ENCODE measurements at places on chromosomes 7 and 10.

GRCh38 chr10:129322933-129323820 lies 143.9 kb upstream of the MGMT start:
- no peak for DNase-seq

DNA sequence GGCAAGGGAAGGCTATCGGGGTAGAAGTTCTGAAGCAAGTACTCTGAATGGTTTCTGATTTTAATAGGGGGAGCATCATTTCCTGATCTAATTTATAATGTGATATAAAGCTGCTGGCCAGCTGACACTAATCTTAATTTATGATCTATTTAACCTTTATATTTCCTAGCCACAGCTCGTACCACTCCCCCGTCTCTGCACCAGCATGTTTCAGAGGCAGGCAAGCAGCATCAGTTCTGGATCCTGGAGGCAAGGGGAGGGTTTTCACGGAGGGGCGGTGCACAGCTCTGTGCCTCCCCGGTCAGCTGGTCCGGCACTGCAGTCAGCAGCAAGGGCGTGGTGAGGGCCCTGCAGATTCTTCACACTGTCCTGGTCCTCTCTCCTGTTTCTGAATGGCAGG lies 30.0 kb downstream of the MGMT start:
- DNase-seq = no peak

DNA sequence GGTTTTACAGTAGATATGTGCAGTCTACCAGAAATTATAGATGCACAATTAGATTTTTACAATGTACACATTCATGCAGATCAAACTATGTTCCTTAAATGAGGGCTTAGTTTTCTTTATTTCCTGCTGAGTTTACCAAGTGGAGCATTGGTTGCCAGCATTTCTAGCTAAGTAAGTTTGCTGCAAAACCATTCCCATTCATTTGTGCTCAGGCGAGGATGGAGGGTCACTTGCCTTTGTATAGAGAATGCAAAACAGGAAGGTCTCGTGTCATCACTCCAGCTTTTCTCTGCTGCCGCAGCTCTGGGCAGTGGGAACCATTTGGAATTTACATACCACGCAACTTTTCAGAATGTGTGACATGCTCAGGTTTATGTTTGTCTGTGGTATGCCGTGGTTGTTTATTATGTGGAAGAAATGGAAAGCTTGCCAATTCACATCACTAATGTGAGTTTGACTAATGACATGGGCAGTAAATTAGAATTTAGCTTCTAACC lies 198.6 kb downstream of the TRIL start:
- no peak for DNase-seq

DNA sequence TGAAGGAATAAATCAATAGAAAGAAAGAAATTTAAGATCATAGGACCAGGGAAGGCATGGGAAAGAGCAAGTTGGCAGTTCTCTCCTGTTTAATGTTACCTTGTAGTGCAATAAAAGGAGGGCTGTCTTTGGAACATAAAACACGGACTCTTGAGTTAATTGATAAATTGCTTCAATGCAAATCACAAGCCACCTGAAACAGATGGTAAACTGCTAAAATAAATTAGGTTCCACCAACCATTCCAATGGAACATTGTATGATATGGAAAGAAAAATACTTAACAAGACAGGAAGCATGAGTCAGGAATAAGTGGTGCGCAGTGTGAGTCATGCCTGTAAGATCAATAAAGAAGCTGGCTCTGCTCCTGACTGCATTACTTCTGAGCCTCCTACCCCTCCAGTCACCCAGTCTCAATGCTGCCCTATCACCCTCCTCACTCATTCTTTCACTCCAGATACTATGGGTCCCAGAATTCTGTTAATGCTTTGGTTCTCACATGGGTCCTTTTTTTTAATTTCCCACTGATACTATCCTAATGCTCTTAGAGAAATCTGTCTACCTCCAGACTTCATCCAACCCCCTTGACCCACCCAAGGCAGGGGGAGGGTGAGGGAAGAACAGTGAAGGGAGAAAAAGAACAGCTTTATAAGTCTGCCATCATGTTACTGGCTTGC lies 78.9 kb downstream of the LRRC17 start:
- peak; percentile 74 for DNase-seq

GRCh38 chr7:149707448-149707886 lies 65.9 kb downstream of the ZNF467 start:
- DNase-seq = no peak

DNA sequence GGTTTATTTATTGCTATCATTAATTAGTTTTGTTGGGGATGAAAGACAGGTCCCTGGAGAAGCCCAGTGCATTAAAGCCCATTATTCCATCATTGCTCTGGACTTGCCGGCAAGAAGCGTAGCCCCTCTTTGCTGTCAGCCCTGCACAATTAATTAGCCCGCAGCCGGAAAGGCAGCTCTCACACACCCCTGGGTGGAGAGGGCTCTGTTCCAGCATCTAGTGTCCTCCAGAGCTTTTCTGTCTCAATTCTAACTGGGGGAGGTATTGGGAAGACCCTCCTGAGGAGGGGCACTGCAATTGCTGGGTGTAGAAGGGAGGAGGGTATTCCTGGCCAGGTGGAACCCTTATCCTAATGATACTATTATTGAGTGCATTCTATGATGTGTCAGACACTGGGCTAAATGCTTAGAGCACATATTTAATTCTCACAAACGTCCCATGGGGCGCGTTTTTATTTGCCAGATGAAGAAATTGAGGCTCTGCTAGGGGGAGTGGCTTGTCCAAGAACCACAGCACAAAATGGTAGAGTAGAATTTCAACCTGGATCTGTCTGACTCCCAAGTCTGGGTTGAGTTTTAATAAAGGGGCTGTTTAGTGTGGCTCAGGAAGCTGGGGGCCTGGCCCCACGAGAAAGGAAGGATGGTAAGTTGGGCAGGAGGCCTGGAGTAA lies 148.1 kb upstream of the PCBD1 start:
- no peak for DNase-seq

GRCh38 chr7:75905785-75906604 lies 9.0 kb upstream of the POR start:
- peak; percentile 28 for DNase-seq

DNA sequence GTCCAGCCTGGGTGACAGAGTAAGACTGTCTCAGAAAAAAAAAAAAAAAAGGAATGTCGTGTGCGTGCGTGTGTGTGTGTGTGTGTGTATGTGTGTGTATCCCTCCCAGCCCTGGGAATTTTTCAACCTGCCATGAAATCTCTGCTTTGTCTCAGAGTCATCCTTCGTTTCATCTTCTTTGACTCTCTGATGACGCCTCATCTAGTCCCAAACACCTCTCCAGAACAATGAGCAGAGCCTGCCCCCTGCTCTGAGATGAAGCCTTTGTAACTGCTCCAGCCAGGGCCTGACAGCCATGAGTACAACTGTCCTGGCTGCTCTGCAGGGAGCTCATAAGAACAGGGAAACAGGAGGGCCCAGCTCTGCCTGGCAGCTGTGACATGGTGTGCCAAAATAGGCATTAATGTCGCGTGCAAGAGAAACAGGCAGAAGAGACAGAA lies 149.5 kb downstream of the FAM107B start:
- DNase-seq = no peak

DNA sequence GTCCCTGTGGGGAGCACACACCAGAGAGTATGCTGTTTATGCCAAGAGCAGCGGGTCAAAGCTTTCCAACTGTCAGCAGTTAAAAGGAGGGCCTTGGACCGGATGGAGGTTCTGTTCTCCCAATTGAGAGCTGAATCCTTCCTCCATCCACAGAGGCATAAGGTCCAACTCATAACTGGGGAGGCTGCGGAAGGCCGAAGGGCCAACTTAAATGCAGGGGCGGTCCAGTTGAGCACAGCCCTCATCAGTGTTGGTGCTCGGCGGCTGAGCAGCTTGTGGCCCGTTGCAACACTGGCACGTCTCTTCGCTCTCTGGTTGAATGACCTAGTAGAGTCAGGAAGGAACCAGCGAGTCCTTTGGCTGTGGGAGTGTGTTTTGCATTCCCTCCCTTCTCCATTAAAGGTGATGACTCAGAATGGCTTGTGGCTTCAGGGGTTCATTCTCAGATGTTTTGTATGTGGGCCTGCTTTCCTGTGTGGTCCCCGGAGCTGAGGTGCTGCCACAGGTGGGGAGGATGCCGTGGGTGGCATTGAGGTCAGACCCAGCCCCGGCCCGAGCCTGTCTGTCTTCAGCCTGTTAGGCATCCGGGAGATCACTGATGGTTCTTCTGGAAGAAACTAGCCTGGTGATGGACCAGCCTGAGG lies 44.8 kb upstream of the DMBT1 start:
- DNase-seq = no peak

DNA sequence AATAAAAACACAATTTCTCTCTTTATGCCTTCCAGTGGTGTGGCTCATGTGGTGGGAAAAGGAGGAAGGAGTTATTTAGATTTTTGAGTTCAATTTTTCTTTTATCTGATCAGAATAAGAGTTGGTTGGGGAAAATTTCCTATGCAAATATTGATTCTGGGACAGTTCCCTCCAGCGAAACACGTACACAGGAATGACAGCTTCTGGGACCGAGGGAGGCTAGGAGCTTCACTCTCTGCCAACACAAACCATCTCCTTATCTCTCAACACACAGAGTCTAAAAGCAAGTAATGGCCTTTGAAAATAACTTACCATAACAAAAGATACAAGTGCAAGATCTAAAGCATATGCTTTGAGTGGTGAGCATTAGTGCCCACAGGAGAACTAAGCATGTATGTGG lies 122.7 kb downstream of the RAPGEF5 start:
- DNase-seq = no peak

- DNase-seq = no peak
Measured at GRCh38 chr7:54560723-54561122, 18.5 kb downstream of the VSTM2A start.

DNA sequence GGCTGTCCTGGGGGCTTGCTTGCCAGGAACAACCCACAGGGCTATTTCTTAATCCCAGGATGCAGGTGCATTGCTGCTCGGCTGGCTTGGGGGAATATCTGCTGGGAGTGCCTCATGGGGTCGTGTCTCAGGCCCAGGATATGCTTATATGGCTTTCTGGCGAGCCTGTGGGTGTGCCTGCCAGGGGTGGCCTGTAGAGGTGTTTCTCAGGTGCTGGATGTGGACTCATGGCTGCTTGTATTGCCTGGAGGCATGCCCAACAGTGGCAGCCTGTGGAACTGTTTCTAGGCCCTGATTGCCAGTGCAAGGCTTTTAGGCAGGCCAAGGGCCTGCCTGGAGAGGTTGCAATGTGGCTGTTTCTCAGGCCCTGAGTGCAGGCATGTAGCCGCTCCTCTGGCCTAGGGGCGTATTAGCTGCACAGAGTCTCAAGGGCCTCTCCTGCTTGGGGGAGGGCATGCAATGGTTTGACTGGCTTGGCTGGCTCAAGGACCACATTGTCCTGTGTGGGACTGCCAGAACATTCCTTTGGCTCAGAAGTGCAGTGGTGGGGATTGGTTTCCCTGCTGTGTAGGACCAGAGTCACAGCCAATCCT lies 202.1 kb downstream of the ATRNL1 start:
- DNase-seq = no peak

GRCh38 chr7:23220690-23221305 lies 25.8 kb upstream of the GPNMB start:
- no peak for DNase-seq

GRCh38 chr7:25720427-25720826 lies 431.6 kb upstream of the NFE2L3 start:
- DNase-seq = no peak

DNA sequence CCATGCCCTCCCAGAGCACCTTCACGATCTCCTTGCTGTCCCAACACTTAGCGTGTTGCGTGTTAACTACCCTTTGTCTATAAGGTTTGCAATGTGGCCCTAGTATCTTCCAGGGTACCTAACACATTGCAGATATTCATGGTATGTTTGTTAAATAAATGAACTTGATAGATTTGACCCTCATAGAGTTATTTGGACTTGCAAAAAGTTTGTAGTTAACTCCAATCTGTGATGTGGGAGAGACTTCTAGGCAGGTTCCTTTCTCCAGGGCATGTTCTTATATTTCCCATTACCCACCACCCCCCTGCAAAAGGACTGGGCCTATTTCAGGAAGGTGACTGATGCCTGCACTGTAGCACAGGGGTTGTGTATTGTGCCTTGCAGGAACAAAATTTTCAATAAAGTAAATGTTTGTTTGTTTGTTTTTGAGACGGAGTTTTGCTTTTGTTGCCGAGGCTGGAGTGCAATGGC lies 612 bp downstream of the HILPDA start:
- no peak for DNase-seq

GRCh38 chr10:35635576-35635975 lies 6.5 kb downstream of the FZD8 start:
- DNase-seq = no peak

GRCh38 chr10:131448171-131448570 lies 136.7 kb upstream of the TCERG1L start:
- DNase-seq = no peak

DNA sequence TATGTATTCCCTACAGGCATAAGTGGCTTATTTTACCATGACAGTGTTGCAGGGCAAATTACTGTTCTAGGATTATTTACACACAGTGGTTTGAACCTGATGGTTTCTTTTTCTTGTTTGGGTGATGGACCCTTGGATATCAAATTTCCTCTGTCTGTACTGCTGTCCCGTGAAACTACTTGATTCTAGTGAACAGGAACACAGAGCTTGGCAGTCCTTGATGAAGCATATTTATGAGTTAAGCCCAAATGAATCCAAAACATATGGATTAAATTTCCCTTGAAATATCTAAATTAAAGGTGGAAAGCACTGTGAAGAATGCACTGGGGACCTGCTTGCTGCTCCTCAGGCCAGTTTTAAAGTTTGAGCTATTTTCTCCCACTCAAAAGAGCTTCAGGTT lies 635.3 kb downstream of the INHBA start:
- DNase-seq = no peak

GRCh38 chr10:15335508-15335907 lies 35.6 kb downstream of the FAM171A1 start:
- no peak for DNase-seq

- DNase-seq = no peak
Measured at GRCh38 chr7:147878912-147879661, 711.5 kb upstream of the C7orf33 start.

- no peak for DNase-seq
Measured at GRCh38 chr7:146510088-146510680, 393.6 kb downstream of the CNTNAP2 start.

GRCh38 chr10:93412801-93413200 lies 69.3 kb downstream of the MYOF start:
- no peak for DNase-seq

GRCh38 chr7:99679032-99679399 lies 780 bp downstream of the CYP3A5 start:
- no peak for DNase-seq

- peak; percentile 4 for DNase-seq
Measured at GRCh38 chr10:59234816-59235429, 58.5 kb downstream of the PHYHIPL start.

DNA sequence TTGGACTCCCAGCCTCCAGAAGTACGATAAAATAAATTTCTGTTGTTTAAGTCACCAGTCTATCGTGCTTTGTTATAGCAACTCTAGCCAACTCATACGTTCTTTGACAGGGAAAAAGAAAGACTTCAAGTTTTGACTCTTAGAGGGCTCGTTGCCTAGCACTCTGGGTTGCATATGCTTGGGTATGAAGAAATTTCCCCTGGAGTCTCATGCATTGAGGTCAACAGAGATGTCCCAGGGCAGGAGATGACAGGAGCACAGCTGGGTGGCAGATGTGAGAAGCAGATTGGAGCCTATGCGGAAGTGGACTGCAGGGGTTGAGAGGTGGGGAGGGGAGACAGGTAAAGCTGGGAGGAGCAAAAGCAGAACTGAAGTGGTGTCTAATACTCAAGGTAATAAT lies 63.3 kb upstream of the JAZF1 start:
- DNase-seq = no peak
